ENCODE measurements at places on chromosomes 5 and 9.

- no peak for DNase-seq
These were observed 20.6 kb downstream of the SNX18 start for GRCh38 chr5:54538156-54538555.

DNA sequence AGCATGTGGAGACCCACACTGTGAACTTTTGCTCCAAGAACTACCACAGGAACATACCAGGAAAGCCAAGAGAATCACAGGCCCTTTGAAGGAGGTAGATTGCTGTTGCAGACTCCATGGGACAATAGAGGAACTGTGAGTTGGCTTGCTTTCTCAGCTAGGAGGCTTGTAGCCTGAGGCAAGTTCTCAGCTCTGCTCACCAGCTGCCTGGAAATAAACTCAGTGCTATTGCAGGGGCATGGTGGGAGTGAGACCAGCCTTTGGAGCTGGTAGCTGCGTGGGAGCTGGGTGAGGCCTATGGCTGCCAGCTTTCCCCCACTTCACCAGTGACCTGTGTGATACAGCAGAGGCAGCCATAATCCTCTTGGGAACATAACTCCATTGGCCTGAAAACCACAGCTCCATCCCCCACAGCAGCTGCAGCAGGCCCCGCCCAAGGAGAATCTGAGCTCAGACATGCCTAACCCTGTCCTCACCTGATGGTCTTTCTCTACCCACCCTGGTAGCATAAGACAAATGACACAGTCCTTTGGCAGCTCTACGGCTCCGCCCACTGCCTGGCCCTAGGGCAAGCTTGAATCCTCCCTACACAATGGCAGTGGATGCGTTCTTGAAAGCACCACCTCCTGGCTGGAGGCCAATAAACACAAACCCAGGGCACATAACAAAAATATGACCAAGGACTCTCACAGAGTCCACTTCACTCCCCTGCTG is 389.5 kb downstream of the KIF4B start:
- DNase-seq = no peak

DNA sequence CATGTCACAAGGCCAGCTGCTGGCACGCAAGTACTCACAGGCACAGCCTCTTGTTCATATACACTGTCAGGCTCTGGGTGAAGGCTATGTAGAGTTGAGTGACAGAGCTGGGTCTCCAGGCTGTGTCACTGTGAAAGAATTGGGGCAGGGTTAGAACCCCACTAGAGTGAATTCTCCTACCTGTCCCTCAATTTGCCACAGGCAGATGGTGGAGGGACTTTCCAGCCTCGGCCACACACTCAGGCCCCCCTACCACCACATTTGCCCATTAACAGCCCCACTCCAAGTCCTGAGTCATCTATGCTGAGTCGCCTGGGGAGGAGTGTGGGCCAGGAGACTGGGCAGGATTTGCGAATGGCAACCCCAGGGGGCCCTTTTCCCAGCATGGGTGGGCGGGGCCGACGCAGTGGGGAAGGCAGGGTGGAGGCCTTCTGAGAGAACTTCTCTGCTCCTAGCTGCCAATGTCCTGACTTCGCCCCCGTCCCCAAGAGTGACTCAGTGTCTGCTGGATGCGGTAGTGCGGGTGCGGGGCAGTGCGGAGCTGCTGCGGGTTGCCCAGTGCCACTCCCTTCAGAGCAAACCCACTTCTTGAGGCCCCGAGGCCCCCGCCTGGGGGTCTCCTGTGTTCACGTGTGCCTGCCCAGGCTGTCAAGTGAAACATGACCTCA is 50.3 kb upstream of the PSD2 start:
- no peak for DNase-seq

- DNase-seq = no peak
These were observed 40.4 kb downstream of the ZNF608 start for GRCh38 chr5:124706051-124706450.

All from activated CD8-positive, alpha-beta T cell treated with anti-CD3 and anti-CD28 coated beads, Interleukin-2, amount 10 ng/mL, durations not matched to agents 7 days and 5 days (primary cell).